ENCODE measurements at places on chromosomes 7 and 10. TPM values are rescaled to one million over a fixed set of nuclear protein-coding genes. Genes with fewer than 3 reads are reported as not detected.
A peak's percentile ranks its signal among the peaks of the same experiment; 100 is the strongest.

The CPN1 gene
- not detected for total RNA-seq

The PTPRN2 gene
- total RNA-seq = not detected

The RPEL1 gene
- not detected for total RNA-seq

The LAMB4 gene
- 0.16 TPM for total RNA-seq

The LIPM gene
- total RNA-seq = not detected

The INMT gene
- total RNA-seq = 0.09 TPM

The SUGCT gene
- total RNA-seq = 17.9 TPM

The GPNMB gene
- 0.91 TPM for total RNA-seq

The CNTNAP2 gene
- total RNA-seq = 14.0 TPM

The FKBP9 gene
- total RNA-seq = 199 TPM

The CYP26C1 gene
- total RNA-seq = not detected

GRCh38 chr10:126156012-126156411, 232.3 kb downstream of the ADAM12 start:
- peaks cover 6% of the 10 kb centered on the region for H3K4me1 ChIP-seq
- peaks cover 22% of the 10 kb centered on the region for H3K36me3 ChIP-seq
- no peak overlapping the region for H3K27ac ChIP-seq

GRCh38 chr10:64103750-64104470, 582.7 kb downstream of the REEP3 start:
- no peak overlapping the region for H3K27ac ChIP-seq
- no peaks in the 10 kb centered on the region for H3K36me3 ChIP-seq
- H3K4me3 ChIP-seq = no peak overlapping the region
- H3K27me3 ChIP-seq = no peaks in the 10 kb centered on the region
- no peak for DNase-seq

DNA sequence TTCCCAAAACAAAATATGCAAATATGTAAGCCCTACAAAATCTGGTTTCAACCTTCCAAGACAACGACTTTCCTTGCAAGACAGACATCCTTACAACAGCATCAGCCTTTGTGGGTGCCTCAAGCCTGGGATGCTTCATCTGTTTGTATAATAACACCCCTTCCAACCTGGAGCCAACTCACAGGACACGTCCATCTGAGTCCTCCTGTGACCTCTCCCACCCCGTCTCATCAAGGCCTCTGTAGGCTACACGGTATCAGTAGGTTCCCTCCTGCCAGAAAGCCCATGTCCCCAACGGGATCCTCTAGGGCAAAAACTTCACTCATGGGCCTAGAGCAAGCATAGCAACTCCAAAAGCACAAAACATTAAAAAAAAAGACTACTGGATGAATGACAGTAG, 173.2 kb downstream of the TNS3 start:
- peaks cover 9% of the 10 kb centered on the region for H3K4me1 ChIP-seq
- H3K27ac ChIP-seq = no peak overlapping the region
- H3K4me3 ChIP-seq = no peak overlapping the region
- peaks cover 14% of the 10 kb centered on the region for H3K36me3 ChIP-seq
- DNase-seq = no peak

DNA sequence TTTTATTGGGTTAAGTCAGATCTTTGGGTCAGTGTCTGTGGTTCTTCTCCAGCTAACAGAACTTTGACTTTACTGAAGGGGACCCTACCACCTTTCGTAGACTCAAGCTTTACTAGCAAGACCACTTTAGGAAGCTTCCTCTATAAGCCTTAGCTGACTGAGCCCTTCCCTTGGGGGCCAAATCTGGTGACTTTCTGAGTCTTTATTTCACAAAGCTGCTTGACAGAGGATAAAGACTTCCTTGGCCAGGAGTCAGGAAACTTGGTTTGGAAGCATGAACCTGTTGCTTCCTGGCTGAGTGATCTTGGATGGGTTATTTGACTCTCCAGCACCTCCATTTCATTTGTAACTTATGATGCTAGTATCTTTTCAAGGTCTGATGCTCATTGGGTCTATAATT, 466.7 kb downstream of the TYW1 start:
- no peaks in the 10 kb centered on the region for H3K4me1 ChIP-seq
- H3K27ac ChIP-seq = no peak overlapping the region
- H3K4me3 ChIP-seq = no peak overlapping the region
- no peaks in the 10 kb centered on the region for H3K36me3 ChIP-seq

DNA sequence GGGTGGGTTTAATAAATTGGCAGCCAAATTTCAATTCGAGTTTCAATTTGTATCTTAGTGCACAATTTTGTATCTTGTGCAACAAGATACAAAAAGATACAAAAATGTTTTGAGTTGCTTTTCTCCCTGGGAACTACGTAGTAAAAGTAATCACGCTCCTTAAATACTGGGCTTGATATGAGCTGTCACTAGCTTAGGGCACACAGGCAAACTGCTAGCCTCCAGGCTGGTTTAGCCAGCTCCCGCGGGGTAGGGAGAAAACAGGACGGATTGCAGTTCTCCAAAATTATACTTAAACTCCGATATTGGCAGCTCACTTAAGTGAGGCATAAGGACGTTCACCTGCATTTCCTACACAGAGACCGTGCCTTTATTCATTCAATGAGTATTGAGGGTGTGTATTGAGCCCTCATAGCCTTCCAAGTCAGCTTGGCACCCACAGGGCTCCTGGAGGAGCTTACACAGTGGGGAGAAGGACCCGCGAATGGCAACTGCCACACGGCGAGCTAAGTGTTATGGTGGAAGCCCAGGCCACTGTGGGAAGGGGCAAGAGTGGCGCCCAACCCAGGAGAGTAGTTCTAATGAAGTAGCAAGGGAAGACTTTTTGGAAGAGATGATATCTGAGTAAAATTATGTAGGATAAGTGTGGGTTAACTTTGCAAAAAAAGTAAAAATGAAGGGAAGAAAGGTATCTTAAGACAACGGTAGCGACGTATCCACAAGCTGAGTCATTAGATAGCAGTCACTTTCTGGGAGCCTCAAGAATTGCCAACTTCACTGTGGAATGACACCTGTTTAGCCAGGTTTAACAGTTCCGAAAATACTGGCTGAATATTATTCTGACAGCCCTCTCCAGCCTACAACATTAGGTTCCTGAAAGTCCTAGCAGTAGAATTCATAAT, 1.6 kb upstream of the EPC1 start:
- peaks cover 2% of the 10 kb centered on the region for H3K36me3 ChIP-seq
- no peak overlapping the region for H3K4me3 ChIP-seq
- no peaks in the 10 kb centered on the region for H3K27me3 ChIP-seq
- H3K4me1 ChIP-seq = peaks cover 9% of the 10 kb centered on the region
- no peak overlapping the region for H3K27ac ChIP-seq

GRCh38 chr10:106424054-106424453, 740.5 kb downstream of the SORCS1 start:
- peak; percentile 90 for DNase-seq
- H3K27me3 ChIP-seq = no peaks in the 10 kb centered on the region
- H3K4me1 ChIP-seq = peaks cover 9% of the 10 kb centered on the region
- no peaks in the 10 kb centered on the region for H3K36me3 ChIP-seq
- H3K4me3 ChIP-seq = no peak overlapping the region

DNA sequence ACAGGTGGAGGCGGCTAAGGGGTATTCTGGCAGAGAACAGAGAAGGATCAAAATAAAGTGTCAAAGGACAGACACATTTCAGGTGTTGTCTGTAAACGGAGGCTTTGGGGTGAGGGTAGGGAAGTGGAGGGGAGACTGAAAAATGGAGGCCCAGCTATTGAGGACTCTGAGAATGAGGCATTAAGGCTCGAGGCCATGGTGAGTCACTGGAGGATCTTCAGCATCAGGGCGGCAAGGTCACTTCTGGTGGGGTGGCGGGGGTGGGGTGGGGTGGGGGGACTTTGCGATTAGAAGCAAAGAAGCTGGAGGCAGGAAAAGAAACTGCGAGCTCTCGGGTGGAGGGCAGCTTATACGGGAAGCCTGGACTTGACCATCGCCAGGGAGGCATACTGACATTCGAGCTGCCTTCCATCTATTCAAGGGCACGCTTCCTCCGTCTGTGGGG, 58.4 kb upstream of the PCGF5 start:
- no peaks in the 10 kb centered on the region for H3K36me3 ChIP-seq
- peak; percentile 12 for DNase-seq
- peak overlapping the region; percentile 44 for H3K27ac ChIP-seq
- no peaks in the 10 kb centered on the region for H3K27me3 ChIP-seq

DNA sequence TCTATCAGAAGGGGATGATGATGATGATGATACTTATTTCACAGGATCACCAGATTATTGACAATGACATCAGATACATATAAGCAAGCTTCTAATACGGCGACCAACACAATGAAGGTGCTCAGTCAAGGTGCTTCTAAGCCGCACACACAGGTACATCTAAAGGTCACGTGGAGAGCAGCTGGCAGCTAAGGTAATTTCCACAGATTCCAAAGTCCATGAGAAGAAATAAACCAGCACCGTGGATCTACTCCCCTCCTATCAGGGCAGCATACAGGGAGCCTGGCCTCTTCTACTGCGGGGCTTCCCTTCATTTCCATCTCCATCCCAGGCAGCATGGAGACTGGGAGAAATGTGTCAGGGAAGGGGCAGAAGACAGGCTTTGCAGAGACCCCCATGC, 37.5 kb downstream of the DENND11 start:
- no peak for DNase-seq
- no peaks in the 10 kb centered on the region for H3K27me3 ChIP-seq
- no peak overlapping the region for H3K27ac ChIP-seq
- H3K4me3 ChIP-seq = no peak overlapping the region
- H3K4me1 ChIP-seq = no peaks in the 10 kb centered on the region

GRCh38 chr7:132742189-132742612, 165.9 kb upstream of the PLXNA4 start:
- H3K36me3 ChIP-seq = no peaks in the 10 kb centered on the region
- H3K4me1 ChIP-seq = peaks cover 37% of the 10 kb centered on the region
- no peak overlapping the region for H3K4me3 ChIP-seq
- H3K27me3 ChIP-seq = no peaks in the 10 kb centered on the region

GRCh38 chr10:91163869-91164474, 56.5 kb upstream of the PCGF5 start:
- H3K36me3 ChIP-seq = no peaks in the 10 kb centered on the region
- no peaks in the 10 kb centered on the region for H3K27me3 ChIP-seq
- H3K4me3 ChIP-seq = peak overlapping the region; percentile 71
- peak; percentile 68 for DNase-seq
- no peaks in the 10 kb centered on the region for H3K4me1 ChIP-seq

DNA sequence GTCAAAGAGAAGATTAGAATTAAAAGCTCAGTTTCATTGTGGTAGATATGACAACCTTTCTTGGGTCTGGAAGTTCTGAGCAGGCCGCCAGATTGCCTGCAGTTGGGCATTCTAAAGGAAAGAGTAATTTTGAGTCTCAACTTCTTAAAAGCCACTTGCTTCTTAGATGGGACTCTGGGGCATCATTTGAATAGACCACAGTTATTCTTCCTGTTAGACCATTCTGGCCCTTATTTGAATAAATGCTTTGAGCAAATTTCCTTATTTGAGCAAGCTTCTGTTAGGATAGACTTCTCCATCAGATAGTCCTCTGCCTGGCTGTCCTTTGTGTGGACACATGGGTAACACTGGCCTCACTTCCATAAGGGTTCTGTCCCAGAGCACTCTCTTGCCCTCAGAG, 40.2 kb downstream of the SND1 start:
- no peaks in the 10 kb centered on the region for H3K27me3 ChIP-seq
- H3K36me3 ChIP-seq = peaks cover 51% of the 10 kb centered on the region
- no peak overlapping the region for H3K4me3 ChIP-seq
- H3K4me1 ChIP-seq = no peaks in the 10 kb centered on the region
- no peak for DNase-seq

GRCh38 chr10:24503461-24504320, 220.0 kb downstream of the ARHGAP21 start:
- peak overlapping the region; percentile 17 for H3K27ac ChIP-seq
- DNase-seq = peak; percentile 78
- H3K27me3 ChIP-seq = no peaks in the 10 kb centered on the region
- H3K4me3 ChIP-seq = no peak overlapping the region

DNA sequence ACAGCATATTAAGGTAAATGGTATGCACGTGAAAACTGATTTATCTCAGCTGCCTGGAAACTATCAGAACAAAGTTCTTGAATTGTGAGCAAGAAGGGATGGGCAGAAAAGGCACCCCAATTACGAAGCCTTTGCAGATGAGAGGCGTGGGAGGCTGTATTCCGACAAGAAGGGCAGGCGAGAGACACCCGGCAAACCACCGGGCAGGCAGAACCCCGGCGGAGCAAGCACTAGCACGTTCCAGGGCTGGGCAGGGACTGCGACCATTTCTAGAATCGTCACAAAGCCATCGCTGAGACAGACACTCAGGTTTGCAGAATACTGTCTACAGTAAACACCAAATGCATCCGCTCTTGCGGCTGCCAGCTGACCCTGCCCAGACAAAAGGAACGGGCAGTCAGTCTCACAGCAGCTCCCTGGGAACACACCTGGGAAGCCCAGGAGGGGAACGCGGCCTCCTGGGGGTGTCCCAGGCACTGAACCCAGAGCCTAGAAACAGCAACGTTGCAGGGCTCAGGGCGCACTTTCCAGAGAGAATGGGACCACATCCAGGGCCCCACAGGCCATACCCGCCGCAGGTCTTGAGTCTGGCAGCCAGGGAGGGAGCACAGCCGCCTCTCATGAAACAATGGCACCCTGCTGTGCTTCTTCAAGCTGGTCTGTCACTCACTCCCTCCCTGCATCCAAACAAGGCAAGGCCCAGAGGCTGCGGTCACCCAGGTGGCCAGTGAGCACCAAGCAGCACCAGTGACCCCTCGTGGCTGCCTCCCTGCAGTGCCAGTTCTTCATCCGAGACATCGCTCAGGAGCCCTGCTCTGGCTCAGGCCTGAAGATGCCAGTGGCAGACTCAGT, 261.9 kb downstream of the PTPRN2 start:
- DNase-seq = peak; percentile 11
- no peak overlapping the region for H3K4me3 ChIP-seq
- H3K27ac ChIP-seq = no peak overlapping the region
- no peaks in the 10 kb centered on the region for H3K27me3 ChIP-seq
- no peaks in the 10 kb centered on the region for H3K4me1 ChIP-seq
- no peaks in the 10 kb centered on the region for H3K36me3 ChIP-seq

GRCh38 chr10:70887804-70888800, at the start of gene PCBD1:
Gene PCBD1 (minus strand): TSS chr10:70888565. CDS start chr10:70888533, 32 bp downstream.
- no peaks in the 10 kb centered on the region for H3K27me3 ChIP-seq
- H3K4me1 ChIP-seq = peaks cover 12% of the 10 kb centered on the region
- DNase-seq = peak; percentile 54
- peak within 1 kb of the TSS; percentile 64 for H3K4me3 ChIP-seq

DNA sequence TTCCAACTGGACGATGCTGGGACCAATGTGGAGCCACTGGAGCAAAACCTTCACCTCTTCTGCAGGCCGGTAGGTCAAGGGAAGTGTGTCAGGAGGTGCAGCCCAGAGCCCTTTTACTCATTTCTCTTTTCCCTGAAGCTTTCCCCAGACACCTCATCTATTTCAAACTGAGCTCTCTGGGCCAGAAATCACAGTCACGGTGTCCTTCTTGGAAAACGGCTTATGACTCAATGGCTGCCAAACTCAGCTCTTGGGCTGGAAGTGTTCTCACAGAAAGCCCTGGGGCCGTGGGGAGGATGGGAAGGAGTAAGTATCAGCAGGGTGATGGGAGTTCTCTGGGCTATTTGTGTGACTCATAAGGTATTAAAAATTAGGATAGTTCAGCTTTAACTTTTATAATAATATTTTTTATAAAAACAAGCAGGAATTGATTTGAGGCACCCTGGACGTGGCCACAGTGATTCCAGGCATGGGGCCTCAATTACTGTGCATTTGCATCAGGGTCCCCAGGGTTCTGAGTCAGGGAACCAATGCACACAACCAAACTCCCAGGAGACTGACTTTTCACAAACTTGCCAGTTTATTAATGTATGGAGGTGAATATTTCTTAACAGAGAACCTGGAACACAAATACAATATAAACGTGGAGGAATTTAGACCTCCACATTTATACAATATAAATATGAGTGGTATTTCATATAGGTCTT, 187.4 kb upstream of the TMEM72 start:
- H3K4me3 ChIP-seq = no peak overlapping the region
- peak overlapping the region; percentile 45 for H3K27ac ChIP-seq
- H3K4me1 ChIP-seq = peaks cover 7% of the 10 kb centered on the region
- peak; percentile 79 for DNase-seq

Data from astrocyte (in vitro differentiated cells and primary cell).